SIG-M5 (cell line): ENCODE measurements at places on chromosomes 2 and 18.

GRCh38 chr2:48531141-48531648 lies 1.2 kb downstream of the STON1 start:
- no peak for DNase-seq

- DNase-seq = no peak
Observed at GRCh38 chr2:62663411-62663810, 42.1 kb upstream of the EHBP1 start.

DNA sequence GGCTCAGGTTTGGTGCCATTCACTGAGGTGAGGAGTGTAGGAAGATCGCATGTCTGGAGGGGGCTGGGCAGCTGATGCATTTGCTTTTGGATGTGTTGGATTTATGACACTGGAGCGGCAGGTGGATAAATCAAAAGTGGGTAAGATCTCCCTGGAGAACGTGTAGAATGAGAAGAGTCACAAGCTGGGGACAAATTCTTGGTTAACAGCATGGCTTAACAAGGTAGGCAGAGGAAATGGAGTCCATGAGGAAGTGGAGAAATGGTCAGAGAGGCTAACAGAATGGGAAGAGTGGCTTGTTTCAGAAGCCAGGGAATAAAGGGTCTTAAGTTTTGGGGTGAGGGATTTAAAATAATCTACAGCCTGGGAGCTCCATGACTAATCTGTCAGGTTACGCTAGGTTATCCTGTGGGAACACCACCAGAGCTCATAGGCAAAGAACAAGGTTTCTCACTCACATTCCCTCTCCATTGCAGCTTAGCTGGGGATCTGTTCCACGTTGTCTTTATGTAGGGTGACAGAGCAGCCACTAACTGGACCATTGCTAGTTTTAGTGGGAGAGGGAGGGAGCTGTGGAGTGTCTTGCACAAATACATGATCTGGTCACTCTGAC lies 12.8 kb downstream of the TSN start:
- DNase-seq = no peak

- DNase-seq = no peak
Observed at GRCh38 chr2:195520671-195521155, 136.3 kb upstream of the SLC39A10 start.

- DNase-seq = no peak
Observed at GRCh38 chr2:144513388-144514101, 6.4 kb downstream of the ZEB2 start.

DNA sequence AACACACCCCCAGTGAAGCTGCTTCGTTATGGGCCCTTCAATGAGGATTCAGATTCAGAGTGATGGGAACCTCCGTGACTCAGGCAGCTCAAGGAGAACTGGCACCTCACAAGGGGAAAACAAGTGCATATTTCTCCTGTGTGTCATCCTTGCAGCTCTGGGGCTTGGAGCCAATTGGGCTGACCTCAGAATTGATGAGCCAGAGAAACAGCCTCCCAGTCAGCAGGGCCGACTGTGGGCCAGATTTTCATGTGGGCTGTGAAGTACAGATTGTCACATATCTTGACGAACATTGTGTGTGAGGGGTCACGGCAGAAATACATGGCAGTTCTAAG lies 189.6 kb upstream of the SP5 start:
- DNase-seq = no peak

DNA sequence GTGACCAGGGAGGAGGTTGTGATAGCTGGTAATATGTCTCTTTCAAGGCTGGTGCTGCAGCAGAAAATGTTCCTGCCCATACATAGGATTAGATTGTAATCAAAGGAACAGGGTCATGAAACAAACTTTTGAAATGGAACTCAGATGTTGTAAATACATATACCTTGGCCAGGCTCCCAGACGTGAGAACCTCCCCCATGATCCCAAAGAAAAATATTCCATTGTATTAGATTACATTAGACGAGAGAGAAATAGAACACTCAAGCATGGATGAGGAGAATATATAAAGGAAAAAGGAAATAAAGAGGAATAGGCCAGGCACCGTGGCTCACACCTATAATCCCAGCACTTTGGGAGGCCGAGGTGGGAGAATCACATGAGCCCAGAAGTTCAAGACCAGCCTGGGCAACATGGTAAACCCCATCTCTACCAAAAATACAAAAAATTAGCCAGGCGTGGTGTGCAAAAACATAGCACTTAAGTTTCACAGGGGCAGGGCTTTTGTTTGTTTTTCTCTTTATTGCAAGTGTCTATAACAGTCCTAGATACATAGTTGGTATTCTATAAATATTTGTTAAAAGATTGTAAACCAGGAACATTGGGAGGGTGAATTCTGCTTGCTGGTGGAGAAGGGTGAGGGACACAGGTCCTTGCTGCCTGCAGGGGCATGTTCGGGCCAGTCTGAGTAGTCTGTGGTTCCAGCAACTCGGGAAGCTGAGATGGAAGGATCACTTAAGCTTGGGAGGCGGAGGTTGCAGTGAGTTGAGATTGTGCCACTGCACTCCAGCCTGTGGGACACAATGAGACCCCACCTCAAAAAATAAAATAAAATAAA lies 52.8 kb downstream of the RPL37A start:
- no peak for DNase-seq

- peak; percentile 57 for DNase-seq
Observed at GRCh38 chr2:171798156-171798820, 95.8 kb downstream of the SLC25A12 start.

DNA sequence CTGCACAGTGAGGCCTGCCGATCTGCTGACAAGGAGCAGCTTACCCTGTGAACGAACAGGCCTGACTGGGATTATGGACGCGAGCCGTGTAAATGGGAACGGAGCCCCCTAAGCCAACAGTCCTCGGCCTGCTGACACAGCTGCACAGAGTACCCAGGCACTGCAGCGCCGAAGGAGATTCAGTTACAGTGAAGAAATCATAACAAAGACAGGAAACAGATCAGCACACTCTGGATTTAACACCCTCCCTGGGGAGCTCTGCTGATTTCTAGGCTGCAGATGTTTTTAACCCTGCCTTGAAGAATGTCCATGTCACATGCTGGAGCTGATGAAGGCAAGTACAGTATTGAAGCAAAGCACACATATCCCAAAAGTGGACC lies 43.4 kb downstream of the COLEC12 start:
- DNase-seq = no peak

DNA sequence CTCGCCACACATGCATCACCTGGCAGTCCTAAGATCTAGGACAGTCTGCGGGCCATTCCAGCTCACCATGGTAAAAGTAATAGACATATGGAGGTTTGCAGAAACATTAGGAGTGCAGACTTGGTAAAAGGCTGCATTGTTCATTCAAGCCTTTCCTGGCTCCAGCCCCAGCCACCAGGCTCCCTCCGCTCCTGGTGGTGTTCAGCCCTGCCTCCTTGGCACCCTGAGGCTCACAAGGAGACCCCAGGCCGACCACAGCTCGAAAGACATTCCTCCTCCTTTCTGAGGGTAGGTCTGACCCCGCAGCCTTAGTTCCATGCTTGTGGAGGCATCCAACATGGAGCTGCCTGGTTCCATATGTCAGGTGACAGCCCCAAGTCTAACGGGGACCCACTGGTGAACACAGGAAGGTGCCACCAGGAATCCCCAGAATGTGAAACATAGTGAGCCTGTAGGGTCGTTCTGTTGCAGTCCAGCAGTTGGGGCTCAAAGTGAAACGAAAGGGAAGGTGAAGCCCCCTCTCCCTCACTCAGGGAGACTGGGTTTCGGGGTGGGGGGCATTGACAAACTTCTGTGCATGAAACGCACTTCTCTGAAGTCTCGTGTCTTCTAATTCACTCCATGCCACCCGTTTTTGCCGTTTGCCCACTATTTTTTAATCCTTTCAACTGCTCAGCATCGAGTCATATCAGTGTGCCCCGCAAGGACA lies 5.0 kb upstream of the SP100 start:
- DNase-seq = no peak

GRCh38 chr2:1686784-1687105 lies 57.6 kb downstream of the PXDN start:
- no peak for DNase-seq

DNA sequence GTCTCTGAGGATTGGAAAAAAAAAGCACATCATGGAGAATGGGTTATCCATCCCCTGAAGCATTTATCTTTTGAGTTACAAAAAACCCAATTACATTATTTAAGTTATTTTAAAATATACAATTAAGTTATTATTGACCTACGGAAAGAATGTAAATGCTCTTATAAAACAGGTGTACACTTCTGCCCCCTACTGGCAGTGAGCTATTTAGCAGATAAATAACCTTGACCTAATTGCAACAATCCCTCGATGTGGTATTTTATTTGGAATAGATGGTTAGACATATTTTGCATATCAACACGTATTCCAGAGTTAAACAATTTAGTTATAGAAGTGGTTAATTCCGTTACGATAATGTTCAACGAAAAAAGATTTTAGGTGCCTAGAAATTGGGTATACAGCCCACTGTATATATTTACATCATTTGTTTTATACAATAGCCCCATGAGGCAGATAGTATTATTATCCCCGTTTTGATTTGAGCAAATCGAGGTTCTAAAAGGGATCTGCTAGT lies 9.1 kb upstream of the DAW1 start:
- no peak for DNase-seq

DNA sequence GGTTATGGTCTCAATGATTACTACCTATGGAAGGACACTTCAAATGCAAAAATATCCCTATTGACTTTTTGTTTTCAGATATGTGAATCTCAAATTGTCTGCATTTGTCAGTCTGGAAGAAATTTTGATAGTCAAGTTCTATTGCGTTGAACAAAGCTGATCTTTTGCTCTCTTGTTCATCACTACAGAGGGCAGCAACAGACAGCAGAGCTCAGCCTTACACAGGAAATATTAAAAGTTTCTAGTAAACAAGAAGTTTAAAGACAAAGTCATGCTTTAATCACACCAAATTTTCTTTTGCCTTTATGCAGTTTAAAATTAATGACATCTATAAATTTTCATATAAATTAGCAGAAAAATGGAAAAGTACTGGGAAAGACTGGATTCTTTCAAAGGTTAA lies 617.5 kb downstream of the NR4A2 start:
- DNase-seq = no peak

GRCh38 chr2:104876606-104877570 lies 23.0 kb downstream of the POU3F3 start:
- no peak for DNase-seq

- no peak for DNase-seq
Observed at GRCh38 chr18:34611904-34612303, 98.2 kb upstream of the DTNA start.

DNA sequence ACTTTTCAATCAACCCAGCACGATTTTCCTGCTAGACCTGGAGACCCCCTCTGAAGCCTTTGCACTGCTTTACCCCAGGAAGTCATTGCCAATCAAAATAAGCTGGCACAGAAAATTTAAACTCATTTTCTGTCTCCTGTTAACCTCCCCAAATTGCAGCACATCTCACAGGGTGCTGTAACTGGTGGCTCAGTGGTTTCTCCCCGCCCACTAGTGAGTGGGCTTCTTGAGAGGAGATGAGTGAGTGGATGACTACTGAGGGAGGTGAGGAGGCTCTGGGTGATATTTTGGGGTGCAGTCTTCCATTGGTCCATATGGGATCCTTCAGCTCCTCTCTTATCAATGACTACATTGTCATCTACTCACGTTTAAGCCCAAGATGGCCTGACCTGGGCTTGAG lies 239.8 kb upstream of the HS6ST1 start:
- no peak for DNase-seq

GRCh38 chr2:240919161-240919781 lies 13.1 kb downstream of the CROCC2 start:
- no peak for DNase-seq

DNA sequence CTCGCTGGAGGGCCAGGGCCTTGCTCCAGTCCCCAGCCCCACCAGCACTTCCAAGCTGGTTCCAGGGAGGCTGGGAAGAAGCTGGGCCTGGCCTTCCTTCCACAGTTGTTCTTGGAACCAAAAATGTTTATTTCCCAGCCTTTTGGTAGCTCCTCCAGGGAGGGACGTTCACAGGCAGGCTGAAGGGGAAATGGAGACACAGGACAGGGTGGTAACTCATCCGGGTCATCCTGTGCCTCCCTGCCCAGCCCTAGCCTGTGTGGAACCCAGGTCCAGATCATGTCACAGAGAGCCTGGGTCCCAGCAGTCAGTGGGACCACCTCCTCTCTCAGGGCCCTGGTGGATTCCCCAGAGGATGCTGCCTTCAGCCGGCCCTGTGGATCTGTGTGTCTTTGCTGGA lies 12.5 kb upstream of the ARMC9 start:
- DNase-seq = no peak

GRCh38 chr2:60400462-60401246 lies 152.8 kb downstream of the BCL11A start:
- DNase-seq = no peak

GRCh38 chr2:167489325-167489724 lies 601.0 kb downstream of the XIRP2 start:
- no peak for DNase-seq

- no peak for DNase-seq
Observed at GRCh38 chr18:48040457-48041110, 110.1 kb upstream of the SMAD2 start.

DNA sequence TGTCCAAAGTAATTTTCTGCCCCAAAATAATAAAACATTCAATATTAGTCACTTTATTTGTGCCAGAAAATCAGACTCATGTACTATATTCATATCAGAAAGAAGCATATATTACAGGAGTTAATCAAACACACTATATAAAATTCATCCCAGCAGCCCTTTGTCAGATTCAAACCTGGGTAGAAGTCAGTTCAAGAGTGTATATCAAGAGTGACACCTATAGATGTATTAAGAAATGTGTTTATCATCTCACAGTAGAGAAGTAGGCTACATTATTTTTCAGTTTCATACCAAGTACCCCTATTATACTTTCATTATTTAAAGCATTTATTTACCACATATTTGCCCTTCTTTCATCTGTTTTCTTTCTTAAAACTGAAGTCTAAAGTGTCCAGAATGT lies 193.2 kb upstream of the DDX18 start:
- no peak for DNase-seq

- no peak for DNase-seq
Observed at GRCh38 chr2:42829671-42830440, 37.5 kb upstream of the HAAO start.

DNA sequence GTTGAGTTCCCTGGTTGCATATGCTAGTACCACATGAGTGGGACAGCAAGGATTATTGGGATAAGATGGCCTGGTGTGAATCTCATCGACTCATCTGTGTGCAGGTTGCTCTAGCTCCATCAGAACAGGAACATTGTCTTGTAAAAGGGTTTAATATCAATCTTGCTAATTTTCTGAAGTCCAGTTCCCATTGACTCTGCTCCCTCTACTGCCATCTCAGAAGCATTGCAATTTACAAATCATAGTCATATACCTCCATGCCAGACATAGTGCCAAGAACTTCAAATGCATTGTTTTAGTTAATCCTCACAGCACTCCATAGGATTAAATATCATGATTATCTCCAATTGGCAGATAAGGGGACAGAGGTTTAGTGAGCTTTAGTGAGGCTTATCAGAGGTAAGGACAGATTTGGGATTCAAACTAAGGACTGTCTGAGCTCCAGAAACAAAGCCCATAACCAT lies 4.8 kb upstream of the STAT4 start:
- DNase-seq = peak; percentile 11

DNA sequence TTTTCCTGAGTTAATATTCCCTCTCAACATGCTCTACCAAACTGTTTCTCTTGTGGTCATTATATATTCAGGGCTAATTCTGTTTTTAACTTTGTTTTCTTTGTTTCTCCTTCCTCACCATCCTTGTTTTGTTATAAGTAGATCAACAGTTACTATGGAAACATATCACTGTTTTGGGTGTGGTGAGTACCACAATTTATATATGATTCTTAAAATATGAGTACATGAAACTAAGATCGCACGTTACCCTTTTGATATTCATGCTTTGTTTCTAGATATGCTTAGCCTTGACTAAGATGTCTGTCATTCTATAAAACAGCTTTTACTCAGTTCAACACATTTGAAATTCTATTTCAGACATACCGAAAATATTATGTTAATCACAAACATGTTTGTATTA lies 232.3 kb upstream of the ITGA4 start:
- DNase-seq = no peak

GRCh38 chr2:7116511-7116910 lies 199.3 kb downstream of the RNF144A start:
- no peak for DNase-seq
